ENCODE measurements at places on chromosomes 13 and 19.

GRCh38 chr19:44867578-44867977 lies 21.5 kb downstream of the NECTIN2 start:
- DNase-seq, result no peak

- no peak for DNase-seq
Measured at GRCh38 chr19:24059563-24060295, 27.3 kb upstream of the ZNF254 start.

- no peak for DNase-seq
Measured at GRCh38 chr13:34246511-34246910, 428.6 kb downstream of the RFC3 start.

- peak; percentile 36 for DNase-seq
Measured at GRCh38 chr13:29936956-29937355, 86.5 kb upstream of the UBL3 start.

GRCh38 chr13:39347926-39348901 lies 254.8 kb downstream of the LHFPL6 start:
- DNase-seq, result no peak

GRCh38 chr13:19158526-19159174 lies 23.0 kb downstream of the TUBA3C start:
- no peak for DNase-seq

DNA sequence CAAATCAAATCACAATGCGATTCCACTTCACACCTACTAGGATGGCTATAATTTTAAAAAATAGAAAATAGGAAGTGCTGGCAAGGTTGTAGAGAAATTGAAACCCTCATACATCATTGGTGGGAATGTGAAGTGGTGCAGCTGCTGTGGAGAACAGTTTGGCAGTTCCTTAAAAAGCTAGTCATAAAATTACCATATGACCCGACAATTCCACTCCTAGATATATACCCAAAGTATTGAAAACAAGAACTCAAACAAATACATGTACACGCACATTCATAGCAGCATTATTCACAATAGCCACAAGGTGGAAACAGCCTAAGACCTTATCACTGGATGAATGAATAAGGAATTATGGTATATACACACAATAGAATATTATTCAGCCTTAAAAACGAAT lies 12.0 kb downstream of the HMGB1 start:
- DNase-seq, result no peak

GRCh38 chr13:61383111-61383510 lies 32.5 kb downstream of the PCDH20 start:
- no peak for DNase-seq

GRCh38 chr13:51758691-51759090 lies 45.3 kb downstream of the DHRS12 start:
- DNase-seq, result no peak

DNA sequence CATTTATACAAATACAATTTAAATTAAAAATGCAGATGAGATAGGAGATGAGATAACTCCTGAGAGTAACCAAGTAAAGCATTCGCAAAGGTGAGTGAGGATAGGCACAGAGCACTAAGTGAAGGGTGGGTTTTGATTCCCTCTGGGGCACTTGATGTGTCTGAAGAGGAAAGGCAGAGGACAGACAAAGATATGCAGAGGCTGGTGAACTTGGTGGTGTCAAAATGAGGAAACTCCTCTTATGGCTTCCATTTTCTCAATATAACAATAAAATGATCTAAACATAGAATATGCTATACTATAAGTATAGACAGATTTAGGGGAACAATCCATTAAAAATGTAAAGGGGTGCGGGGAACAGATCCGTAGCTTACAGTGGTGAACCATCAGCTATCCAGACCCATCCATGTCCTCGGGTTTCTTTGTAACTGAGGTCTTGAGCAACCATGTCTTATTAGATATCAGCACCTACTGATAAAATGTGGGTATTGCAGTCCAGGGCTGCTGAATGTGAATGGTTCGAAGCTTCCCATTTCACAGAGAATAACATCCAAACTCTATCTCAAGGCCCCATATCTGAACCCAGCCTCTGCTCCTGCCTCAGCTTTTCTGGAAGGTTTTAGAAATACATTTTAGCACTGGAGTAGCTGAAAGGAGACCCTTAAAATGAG lies 73.9 kb upstream of the SLC10A2 start:
- no peak for DNase-seq

DNA sequence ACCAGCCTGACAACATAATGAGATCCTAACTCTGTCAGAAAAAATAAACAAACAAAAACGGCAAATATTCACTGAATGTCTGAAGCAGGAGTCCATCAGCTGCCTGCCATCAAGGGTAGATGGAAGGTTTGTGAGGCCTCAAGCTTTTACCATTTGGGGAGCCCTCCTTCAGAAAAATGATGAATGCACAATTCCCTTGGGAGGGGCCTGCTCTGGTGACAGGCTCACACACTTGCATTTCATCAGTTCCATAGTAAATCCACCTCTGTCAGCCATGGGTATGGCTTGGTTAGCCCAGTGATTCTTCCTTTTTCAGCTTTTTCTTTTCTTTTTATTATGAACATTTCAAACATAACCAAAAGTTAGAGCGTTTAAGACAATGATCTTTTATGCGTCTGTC lies 26.3 kb upstream of the KATNAL1 start:
- DNase-seq, result no peak

DNA sequence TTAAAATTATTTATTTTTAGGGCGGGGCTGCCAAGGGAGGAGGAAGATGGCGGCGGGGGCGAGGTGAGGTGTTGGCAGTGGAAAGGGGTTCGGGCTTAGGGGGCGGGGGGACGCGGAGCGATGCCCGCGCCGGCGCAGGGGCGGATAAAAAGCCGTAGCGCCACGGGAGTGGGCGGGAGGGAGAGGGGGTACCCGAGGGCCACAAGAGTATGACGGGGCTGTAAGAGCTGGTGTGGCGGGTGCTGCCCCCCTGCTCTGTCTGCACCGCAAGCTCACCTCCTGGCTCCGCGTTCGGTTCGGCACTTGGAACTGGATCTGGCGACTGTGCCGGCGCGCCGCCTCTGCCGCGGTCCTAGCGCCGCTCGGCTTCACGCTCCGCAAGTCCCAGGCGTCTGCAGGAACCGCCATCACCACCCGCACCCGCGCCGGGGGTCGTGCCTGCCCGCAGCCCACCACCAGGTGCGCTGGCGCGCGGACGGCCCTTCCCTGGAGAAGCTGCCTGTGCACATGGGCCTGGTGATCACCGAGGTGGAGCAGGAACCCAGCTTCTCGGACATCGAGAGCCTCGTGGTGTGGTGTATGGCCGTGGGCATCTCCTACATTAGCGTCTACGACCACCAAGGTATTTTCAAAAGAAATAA lies 265.2 kb upstream of the SGCG start:
- no peak for DNase-seq

DNA sequence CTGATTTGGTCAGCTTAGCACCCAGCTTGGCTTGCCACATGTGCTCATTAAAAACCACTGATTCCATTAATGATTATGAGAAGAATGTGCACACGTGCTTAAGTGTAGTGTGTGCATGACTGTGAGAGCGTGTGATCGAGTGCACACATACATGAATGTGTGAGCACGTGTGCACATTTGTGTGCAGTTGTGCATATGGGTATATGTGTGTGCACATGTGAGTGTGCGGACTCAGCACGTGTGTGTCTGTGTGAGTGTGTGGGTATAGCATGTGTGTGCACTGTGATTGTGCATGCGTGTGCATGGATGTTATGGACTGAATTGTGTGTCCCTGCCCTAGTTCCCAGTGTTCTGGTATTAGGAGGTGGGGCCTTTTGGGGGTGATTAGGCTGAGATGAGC lies 202.1 kb upstream of the ZNF536 start:
- no peak for DNase-seq

DNA sequence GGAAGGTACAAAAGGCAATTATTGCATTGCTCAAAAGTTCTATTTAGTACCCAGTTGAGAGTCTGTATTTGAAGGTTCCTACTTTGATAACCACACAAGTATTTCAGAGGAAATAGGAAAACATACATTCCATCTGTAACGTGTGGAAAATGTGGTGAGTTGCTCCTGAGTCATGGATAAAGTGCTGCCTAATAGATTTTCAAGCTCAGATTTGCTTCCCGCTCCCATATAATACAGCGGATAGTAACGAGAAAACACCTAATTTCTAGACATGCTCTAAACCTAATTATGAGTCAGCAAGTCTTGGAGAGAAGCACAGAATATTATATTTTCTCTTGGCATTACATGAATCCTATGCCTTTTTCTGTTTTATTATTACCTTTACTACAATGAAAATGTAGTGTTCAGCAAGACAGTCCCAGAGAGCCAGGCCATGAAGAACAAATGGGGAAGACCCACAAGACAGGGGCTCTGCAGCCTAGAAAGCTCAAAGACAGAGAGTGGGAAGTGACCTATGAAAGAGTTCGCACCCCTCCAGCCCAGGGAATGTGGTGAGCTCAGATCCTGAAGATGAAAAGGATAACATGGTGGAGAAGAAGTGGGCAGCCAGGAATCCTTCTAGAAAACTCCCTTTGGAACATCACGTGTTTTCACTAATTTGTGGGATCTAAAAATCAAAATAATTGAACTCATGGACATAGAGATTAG lies 116.1 kb downstream of the STARD13 start:
- no peak for DNase-seq

DNA sequence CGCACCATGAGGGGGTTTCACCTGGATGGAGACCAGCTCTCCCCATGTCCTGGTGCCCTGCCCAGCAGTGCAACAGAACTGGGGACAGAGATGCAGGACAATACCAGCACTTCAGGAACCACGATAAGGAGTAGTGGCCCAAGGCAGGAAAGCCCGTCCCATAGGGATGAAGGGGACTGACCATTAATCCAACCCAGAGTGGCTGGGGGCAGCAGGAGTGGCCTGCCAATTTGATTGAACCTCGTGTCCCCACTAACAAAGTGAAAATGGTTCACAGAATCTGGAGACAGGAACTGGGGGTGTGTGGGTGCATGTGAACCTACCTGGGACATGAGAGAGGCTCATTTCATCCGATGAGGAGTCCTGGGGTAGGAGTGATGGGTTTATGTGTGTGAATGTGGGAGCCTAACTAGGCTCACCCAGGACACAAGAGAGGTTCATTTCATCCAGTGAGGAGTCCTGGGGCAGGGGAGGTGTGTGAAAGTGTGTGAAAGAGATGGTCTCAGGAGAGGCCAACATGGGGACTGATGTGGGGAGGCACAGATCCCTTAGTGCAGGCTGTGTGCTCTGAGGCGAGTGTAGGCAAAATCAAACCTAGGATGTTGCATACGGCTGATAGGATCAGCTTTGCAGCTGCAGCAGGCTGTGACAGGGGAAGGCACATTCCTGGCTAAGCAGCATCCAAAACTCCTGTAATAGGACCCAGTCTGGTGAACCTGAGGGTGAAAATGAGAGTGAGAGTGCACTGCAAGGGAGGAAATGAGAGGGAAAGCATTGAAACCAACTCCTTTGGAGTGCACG lies 98.2 kb downstream of the ZNF429 start:
- no peak for DNase-seq

DNA sequence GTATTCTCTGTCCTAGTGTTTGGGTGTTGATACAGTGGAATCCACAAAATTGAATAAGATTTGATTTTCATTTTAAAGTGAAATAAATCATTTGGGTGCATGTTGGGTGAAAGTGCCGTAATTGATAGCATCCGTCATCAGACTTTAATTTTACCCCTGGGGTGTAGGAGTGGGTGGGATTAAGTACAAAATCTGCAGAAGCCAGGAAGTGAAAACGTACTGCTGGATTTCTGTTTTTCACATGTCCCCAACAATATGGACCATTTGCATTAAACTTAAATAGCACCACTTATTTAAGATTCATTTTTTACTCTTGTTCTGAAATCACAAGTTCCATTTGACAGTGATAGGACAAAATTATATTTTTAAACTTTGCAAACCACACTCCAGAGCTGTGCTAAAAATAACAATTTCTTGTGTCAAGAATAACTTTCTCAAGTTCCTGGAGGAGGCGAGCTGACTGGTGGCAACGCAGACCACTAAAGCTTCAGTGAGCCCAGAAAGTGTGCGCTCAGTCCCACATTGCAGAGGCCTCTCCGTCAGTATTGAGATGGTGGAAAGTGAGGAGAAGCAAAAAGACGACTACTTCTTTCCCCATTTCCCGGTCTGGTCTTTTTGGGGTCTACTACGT lies 71.3 kb downstream of the ARHGEF7 start:
- DNase-seq, result no peak

DNA sequence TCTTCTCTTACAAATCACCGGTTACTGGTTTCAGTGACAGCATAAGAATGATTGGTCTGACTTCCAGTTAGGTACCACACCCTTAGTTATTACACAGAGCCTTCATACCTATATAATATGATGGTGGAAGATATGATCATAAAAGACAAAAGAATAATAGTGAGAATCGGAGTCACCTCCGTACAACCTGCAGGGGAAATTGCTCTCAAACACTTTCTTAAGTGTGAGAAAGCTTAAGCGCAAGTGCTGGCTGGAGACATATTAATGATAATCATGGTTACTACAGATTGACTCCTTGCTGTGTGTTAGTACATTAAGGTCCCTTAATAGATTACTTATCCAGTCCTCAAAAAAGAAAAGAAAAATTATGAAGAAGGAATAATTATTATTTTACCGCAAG lies 1.8 kb upstream of the LHFPL6 start:
- no peak for DNase-seq

DNA sequence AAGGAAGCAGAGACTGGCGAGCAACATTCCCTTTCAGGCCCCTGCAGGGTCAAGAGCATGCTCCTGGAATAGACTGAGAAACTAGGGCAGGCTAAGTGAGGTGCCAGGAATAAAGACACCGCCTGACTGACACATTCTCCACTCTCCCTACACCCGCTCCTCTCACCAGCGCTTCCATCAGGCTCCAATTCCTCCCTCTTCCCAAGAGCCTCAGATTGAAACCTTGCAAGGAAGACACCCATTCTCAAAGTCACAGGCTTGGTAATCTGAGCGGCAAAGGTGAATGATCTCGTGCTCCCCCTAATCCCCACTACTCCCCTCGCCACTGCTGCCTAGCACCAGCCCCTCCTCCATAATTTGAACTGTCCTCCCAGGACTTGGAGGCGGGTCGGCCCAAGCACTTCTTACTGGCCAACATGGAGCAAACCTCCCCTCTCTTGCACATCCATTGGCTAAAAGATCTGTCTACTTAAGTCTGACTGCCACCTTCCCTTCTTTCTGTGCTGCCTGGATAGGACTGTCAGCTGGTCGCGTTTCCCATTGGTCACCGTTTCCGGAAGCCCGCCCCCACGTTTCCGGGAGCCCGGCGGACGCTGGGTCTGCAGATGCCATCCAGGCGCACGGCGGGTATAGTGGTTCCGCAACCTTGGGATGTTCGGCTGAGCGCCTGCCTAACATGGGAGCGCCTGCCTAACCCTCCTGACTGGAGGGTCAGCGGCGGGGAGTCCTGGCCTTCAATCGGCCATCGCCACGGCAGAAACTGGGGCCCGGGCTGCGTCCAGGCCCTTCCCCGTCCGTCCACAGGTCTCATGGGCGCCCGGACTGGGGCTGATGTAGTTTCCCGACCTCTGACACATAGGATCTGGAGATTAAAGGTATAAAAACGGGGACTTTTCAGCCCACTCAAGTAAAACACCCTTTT lies 33.6 kb downstream of the ZNF383 start:
- DNase-seq, result peak; percentile 40

DNA sequence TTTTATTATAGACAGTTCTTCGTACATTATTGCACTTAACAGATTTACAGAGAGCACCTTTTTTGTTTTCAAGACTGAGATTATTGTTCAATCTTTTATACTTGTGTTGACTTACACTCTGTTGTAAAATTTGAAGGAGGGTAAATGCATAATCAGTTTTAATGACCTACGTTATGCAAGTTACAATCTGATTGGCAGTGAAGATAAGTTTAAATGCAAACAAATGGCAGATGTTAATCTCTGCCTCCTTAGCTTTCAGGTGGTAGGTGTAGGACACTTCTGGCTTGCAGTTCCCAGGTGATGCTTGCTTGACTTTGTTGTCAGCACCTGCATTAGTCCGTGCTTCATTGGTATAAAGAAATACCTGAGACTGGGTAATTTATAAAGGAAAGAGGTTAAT lies 424.9 kb downstream of the FGF9 start:
- no peak for DNase-seq

All from CD4-positive, alpha-beta T cell treated with Interleukin-2 at 100 ng/mL for 4 hours (primary cell).